ENCODE measurements at places on chromosomes 12 and 14.

GRCh38 chr12:125064492-125064891 is 743 bp upstream of the AACS start:
- DNase-seq: no peak

DNA sequence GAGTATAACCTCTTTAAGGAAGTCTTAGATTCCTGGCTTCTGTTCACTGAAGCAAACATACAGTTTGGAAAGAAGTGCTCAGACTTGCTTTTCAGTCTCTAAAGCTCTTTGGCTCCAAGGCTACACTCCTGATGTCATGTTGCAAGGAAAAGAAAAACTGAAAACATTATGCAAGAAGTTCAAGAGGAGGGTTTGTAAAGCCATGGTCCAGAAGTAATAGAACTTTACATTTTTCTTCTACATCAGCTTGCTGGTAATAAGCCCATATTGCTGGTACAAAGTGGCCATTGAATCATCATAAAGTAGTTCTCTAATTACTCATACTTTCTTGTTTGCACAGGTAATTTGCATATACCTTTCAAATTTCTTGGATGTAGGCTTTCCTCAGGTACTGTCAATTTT is 83.6 kb downstream of the BBS10 start:
- DNase-seq: no peak

DNA sequence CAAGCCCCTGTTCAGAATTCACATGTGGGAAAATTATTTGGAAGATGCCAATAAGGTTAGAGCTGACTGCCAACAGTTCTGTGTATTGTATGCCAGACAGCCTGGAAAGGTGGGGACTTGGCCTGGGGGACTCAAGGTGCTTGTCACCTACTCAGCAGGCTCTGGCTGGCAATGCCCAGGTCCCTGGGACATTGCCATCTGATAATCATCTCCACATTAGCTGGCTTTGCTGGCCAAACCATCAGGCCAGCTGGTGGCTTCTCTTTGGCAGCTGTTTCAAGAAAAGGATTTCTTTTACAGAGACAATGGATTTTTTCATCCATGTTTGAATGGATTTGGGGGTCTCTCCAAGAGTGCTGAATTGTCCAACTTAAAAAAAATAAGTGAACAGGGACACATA is 165.2 kb downstream of the BRMS1L start:
- no peak for DNase-seq

DNA sequence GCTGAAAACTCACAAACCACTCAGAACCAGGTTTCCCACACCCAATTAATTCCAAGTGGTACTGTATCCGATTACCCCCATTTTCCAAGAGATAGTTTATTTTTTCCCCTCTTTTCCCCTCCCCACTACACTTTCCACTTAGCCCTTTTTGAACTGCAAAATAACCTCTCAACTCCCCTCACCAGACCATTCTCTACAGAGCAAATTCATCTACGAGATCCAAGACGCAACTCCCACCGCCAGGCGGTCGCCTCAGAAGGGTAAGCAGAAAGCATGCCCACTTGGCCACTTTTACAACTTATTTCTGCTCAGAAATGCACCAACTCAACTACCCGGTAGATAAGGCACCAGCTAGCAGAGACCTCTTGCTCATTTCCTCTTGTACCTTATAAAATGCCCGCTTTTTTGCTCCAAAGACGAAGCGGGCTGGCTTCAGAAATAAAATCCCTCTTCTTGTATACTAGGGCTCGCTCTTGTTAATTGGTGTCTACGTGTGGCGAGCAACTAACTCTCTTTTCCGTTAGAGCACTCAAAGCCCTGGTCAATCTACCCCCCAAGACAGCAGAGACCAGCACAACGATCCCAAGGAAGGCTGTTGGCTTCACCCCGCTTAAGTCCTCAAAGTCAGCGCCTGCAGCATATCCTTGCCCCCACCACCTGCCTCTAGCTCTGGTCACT is 910 bp upstream of the SRP54 start:
- DNase-seq: peak; percentile 74

DNA sequence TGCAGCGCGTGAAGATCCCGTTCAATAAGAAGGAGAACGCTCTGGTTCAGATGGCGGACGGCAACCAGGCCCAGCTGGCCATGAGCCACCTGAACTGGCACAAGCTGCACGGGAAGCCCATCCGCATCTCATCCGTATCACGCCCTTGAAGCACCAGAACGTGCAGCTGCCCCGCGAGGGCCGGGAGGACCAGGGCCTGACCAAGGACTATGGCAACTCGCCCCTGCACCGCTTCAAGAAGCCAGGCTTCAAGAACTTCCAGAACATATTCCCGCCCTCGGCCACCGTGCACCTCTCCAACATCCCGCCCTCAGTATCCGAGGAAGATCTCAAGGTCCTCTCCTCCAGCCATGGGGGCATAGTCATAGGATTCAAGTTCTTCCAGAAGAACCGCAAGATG is 131.9 kb upstream of the FUT8 start:
- no peak for DNase-seq

- no peak for DNase-seq
These were observed 2.4 kb downstream of the ATF7 start for GRCh38 chr12:53623548-53624385.

DNA sequence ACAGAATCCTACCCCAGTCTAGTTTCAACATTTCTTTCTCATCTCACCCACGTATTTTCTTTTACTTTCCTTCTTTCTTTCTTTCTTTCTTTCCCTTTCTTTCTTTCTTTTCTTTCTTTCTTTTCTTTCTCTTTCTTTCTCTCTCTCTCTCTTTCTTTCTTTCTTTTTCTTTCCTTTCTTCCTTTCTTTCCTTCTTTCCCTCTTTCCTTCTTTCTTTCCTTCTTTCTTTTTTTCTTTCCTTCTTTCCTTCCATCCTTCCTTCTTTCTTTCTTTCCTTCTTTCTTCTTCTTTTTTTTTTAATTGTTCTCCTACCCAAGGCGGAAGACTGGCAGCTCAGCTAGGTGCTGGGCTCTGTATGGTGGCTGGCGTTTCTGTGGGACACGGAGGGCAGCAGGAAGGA is 55.0 kb downstream of the GLT1D1 start:
- DNase-seq: no peak

- no peak for DNase-seq
These were observed 83.4 kb downstream of the GTF2A1 start for GRCh38 chr14:81137316-81137715.

DNA sequence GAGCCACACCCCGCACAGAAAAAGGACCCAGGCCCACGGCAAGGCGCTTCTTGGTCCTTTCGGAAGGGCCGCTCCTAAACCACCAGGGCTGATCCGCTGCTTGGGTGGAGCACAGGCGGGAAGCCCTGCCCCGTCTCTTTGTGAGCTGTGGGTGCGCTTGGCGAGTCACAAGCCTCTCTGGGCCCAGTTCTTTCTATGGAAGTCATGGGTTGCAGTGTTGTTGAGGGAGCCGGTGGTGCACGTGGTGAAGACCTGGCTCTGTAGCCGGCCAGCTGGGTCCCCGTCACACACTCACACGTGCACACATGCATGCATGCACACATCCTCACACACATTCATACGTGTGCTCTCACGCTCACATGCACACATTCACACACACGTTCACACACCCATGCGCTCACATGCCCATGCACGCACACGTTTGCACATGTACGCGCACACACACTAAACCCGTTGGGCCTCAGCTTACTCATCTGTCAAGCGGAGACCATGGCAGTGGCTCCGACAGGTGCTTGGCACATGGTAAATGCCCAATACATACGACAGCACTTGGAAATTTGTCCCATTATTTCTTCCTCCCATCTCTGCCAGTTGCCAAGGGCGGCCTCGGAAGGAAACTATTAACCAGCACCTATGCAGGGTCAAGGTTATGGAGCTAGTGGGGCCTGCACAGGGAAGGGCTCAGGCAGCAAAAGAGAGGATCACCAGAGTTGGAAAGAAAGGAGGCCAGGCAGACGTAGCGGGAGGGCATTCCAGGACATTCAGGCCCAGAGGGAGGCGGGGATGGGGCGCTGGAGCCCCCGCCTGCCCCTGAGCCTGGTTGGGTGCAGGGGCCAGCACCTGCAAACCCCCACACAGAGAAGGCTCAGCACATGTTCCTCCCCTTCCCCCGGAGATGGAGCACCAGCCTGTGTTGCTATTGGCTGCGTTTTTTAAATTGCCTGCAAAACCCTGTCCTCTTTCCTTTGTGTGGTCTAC is 96.9 kb downstream of the SETD3 start:
- DNase-seq: no peak

DNA sequence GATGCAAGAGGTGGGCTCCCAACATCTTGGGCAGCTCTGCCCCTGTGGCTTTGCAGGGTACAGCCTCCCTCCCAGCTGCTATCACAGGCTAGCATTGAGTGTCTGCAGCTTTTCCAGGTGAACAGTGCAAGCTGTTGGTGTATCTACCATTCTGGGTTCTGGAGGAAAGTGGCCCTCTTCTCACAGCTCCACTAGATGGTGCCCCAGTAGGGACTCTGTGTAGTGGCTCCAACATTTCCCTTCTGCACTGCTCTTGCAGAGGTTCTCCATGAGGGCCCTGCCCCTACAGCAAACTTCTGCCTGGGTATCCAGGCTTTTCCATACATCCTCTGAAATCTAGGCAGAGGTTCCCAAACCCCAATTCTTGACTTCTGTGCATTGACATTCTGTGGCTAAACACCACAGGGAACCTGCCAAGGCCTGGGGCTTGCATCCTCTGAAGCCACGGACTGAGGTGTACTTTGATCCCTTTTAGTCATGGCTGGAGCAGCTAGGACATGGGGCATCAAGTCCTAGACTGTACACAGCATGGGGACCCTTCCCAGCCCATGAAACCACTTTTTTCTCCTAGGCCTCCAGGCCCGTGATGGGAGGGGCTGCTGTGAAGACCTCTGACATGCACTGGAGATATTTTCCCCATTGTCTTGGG is 24.0 kb upstream of the SLC38A1 start:
- DNase-seq: no peak

GRCh38 chr12:31324116-31324844 is 1.7 kb downstream of the SINHCAF start:
- peak; percentile 81 for DNase-seq

DNA sequence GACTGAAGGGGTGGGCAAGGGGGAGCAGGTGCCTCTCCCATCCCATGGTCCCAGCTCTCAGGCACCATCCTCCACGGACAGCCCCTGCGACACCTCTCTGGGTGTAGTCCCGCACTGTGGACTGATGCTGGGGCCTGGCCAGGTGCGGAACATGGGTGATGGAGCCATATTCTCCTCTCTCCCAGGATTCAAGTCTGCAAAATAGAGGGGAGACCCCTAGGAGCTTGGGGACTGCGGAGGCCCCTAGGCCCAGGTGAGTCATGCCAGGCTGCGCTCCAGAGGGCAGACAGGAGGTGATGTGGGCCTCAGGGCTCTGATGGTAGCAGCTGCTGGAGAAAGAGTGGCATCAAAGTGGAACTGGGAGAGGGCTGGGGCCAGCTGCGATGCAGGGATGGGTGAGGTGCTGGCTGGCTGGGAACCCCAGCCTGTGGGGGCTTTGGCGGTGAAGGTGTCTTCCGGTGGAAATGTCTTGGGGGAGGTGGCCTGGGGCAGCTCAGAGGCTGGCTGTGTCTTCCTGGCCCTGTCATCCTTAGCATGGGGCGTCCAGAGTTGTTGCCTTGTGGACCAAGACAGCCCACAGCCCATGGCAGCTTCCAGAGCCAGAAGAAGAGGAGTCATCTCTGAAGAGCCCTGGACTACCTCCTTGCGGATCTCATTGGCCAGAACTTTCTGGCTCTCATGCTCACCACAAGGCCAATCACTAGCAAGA is 149.1 kb downstream of the KIF26A start:
- DNase-seq: no peak

DNA sequence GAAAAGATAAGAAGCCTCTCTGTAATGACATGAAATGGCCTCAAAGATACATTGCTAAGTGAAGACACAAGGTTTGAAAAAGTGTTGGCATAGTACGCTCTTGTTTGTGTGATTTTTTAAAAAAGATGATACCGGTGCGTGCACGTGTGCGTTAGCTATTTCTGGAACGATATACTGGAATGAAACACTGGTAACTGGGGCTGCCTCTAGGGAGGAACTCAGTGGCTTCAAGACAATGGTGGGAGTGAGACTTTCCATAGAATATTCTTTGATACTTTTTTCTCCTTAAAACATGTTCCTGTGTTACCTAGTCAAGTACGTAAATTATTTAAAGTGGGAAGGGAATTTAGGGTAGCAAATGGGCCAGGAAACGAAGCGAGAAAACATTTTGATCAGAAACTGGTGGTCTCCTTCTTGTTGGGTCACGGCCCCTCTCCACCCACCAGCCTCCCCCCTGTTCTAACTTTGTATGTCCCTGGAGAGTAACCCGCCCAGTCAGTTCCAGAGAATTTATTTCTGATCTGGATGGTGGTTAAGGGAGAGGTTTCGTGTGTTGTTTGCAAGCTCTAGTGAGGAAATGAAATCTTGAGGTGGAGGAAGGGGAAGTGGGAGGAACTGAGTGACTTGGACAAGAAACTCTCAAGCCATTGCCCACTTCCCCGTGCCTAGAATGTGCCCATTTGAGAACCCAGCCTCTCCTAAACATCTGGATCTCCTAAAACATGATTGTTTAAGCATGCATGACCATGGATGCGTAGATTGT is 6.6 kb downstream of the FGF6 start:
- no peak for DNase-seq

DNA sequence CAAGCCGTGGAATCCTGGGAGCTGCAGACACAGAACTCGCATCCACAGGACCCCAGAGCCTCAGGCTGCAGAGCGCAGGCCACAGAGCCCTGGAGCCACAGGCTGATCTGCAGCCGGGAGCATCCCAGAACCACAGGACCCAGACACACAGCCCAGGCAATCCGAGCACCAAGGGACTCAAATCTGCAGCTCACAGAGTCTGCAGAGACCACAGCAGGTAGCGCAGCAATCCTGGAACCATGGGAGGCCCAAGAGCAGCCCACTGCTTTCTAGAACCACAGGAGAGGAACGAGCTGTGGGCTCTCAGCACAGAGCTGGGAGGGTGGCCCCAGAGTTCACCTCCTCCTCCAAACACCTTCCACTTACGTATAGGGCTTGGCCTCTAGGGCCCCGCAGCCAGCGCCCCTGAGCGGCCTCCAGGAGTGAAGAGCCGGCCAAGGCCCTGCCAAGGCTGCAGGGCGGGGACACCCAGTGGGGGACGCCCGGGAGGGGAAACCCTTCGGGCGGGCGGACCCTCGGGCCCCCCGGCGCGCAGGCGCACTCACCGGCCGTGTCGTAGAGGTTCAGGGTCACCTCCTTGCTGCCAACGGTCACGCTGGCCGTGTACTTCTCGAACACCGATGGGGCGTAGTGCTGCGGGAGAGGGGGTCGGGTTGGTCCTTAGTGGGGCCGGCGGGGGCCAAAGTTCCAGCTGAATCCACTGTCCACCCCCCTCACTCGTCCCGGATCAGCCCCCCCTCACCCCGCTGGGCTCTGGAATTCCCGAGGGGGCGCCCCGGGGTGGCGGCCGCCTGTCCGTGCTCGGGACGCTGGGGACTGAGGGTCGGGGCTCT is 665 bp downstream of the RHOF start:
- DNase-seq: no peak

- DNase-seq: no peak
These were observed 213.1 kb downstream of the TMEM121 start for GRCh38 chr14:105739331-105740102.
